ENCODE measurements at places on chromosomes 2 and 18.

DNA sequence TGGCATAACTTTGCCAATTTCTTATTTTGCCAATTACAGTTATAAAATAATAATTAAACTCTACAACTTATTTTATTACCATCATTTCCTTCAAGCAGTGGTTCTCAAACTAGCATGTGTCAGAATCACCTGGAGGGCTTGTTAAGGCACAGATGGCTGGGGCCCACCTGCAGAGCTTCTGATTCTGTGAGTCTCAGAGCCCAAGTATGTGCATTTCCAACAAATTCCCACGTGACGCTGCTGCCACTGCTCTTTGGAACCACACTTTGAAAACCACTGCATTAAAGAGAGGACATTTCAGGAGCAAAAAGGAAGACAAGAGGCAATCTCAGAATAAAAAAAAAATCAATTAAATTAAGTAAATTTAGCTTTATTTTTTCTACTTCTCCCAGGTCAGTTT, 94.0 kb upstream of the HNRNPA3 start:
- DNase-seq, result no peak

DNA sequence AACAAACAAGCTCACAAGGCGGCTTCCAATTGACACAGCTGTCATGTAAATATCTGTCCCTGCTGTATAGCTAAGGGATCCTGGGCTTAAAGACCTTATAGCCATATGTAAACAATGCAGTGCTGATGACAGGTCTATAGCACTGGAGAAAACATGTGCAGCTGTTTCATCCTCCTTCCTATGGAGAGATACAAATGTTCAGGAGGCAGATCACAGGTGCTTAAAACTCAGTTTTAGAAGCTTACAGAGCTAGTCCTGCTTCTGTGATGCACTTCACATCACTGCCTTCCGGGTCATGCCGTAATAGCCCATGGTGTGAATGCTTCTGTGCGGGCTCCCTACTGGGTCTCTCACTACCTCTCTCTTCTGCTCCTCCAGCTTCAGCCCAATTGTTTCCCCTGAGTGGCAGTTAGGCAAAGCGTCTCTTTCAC, 262.4 kb upstream of the CHST9 start:
- no peak for DNase-seq

DNA sequence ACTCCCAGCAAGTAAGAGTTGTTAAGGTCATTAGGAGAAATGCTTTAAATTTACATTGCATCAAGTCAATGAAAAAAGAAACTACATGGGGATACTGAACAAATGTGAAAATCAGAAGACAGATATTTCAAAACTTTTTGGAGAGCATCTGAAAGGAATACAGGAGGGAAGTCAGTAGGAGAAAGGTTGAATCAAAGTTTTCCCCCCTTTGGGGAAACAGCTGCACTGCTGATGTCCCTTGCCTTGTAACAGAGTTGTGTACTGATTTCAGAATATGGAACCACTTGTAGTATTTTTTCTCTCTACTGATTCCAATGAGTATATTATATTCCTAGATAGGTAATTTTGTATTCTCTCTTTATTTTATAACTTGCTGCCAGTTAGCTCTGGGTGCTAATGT, 592.5 kb upstream of the ZEB2 start:
- no peak for DNase-seq

GRCh38 chr2:161414042-161415033, 1.8 kb upstream of the TBR1 start:
- DNase-seq, result no peak

DNA sequence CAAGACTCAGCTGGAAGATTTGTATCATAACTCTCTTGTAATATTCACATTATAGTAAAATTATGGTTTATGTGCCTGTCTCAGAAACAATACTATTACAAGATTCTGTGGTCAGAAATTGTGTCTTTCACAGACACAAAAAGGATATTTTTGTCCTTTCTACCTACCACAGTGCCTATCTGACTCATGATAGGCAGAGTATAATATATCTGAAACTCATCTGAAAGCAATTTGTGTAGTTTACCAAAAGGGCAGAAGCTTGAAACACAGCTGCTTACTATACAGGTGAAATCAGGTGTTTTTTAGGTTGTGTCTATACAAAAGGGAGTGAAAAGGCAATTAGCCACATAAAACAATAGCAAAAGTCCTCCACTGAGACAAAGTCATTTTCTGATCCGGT, 10.9 kb downstream of the TMEM200C start:
- DNase-seq, result no peak

- no peak for DNase-seq
Measured at GRCh38 chr2:216516730-216517350, 18.2 kb downstream of the RPL37A start.

DNA sequence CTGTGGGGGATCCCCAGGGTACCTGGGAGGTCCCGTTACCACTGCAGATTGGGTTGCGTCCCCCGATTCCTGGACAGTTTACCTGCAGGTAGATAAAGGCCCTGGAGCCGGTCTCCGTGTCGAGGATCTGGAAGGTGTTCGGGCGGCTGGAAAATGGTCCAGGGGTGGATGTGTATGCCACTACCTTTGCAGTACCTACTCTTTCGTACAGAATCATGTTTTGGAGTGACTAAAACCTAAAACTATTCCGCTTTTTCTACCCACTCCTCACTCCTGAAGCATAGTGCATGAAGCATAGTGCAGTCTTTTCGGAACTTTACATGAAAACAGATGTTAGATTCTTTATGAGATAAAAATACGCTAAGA, 418 bp downstream of the WDR75 start:
- no peak for DNase-seq

GRCh38 chr2:241867776-241868420, 1.6 kb upstream of the RTP5 start:
- no peak for DNase-seq

DNA sequence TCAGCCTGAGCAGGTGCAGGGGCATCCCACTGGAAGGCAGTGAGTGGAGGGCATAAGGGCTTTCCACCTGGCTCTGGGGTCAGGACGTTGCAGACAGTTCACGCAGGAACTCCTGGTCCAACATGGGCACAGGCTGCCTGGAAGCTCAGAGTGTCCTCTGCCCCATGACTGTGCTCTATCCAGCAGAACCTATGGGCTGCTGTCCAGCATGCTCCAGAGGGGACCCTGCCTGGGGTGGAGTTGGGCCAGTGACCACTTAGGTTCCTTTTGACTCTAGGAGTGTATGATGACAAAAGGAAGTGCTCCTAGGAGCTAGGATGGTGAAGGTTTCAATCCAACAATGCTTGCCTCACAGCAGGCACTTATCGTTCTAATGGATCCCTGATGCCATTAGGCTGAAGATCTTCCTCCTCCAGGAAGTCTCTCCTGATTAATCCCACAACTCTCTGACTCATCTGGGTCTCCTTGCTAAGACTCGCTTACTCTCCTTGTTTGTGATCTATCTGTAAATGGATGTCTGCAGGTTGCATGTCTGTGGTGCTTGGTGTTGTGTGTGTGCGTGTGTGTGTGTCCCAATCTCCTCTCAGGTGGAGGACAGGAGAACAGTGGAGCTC, 224.0 kb downstream of the CELF4 start:
- no peak for DNase-seq

DNA sequence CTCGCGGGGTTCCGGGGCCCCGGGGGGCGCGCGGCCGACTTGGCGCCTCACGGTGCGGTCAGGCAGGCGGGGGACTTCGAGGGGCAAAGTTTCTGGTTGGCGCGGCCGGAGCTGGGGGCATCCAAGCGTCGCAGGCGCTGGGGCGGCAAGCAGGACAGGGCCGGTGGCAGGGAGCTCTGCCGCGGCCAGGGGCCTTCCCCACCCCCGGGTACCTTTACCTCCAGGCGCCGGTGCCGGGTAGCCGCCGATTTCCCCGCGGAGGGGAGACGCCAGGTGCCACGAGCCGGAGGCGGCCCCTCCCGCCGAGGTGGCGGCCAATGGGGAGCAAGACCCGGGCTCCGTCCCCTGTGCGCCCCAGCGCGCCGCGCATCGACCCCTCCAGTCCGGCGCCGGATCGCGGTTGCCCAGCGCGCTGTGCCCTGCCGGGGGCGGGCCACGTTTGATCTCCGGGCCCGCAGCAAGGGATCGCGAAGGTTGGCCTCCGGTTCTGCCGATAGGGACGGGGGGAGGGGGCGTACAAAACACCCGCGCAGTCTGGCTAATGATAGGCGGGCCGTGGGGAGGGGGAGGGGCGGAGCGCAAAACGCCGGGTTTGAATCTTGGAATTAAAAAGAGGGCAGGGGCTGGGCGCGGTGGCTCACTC, at the start of gene ST8SIA5:
Gene ST8SIA5 (minus strand): TSS at position 495 of the 643 bp plus-strand sequence. CDS start 545 bp downstream, outside the sequence.
- no peak for DNase-seq

DNA sequence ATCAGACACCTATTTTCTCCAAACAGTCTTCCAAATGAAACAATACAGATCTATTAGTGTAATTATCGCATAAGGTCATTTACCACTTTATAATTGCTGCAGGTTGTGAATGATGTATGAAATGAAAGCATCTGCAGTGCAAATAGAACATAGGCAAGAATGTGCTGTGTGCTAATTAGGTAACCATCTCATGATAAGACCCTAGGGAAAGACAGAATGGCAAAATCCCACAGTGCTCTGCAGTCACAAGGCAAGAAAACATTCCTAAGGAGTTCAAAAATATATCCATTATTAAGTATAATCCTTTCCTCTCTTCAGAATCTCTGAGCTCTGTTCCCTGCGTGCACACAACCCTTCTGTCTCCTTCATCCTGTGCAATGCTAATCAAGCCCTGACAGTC, 488.1 kb downstream of the NR4A2 start:
- DNase-seq, result no peak

- peak; percentile 38 for DNase-seq
Measured at GRCh38 chr2:156589381-156590079, 153.4 kb downstream of the GPD2 start.

GRCh38 chr2:237389831-237390230, 24.1 kb downstream of the COL6A3 start:
- no peak for DNase-seq

GRCh38 chr2:20447437-20448245, 767 bp downstream of the RHOB start:
- DNase-seq, result peak; percentile 29

DNA sequence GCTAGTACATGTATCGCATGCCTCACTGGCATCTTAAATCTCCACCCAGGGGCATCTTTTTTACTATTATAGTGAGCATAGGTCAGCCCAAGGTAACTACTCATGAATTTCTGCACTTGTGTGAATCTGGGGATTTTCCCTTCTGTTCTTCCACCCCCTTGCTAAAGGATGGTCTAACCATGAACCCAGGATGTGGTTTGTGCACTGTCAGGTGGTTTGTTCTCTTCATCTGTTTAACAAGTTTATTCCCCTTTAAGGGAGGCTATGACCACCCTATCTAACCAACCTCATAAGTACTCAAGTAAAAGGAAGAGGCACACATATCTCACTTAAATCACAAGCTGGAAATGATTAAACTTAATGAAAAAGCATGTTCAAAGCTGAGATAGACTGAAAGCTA, 243.0 kb downstream of the RPRM start:
- no peak for DNase-seq

DNA sequence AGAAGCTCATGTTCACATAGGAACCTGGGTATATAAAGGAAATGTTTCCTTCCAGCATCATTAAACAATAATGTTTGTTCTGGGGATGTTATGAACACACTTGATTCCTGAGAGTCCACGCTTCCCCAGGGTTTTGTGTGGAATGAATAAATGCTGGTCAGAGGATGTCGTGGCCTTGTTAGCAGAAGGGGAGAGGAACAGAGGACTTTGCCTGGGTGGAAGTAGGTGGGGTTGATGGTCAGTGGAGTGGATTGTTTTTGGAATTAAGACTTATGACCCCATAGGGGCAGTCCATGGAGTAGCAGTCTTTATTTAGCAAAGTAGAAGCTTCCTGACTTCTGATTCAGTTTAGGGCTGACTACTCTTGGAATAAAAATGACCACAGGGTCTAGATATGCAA, 139.6 kb downstream of the MYO1B start:
- no peak for DNase-seq

DNA sequence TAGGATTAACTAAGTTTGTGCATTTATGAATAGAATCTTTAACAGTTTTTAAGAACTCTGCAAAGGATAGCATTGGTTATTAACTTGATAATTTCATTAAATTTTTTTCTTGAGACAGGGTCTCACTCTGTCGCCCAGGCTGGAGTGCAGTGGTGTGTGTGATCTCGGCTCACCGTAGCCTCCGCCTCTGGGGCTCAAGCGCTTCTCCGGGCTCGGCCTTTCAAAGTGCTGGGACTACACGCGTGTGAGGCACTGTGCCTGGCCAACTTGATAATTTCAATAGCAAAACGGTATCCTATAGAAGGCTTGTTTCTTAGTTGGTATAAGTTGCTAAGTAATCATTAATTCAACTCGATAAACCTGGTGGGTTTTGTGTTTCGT, 38.0 kb downstream of the ADNP2 start:
- no peak for DNase-seq

GRCh38 chr18:79871481-79872091, 73.8 kb downstream of the KCNG2 start:
- no peak for DNase-seq

DNA sequence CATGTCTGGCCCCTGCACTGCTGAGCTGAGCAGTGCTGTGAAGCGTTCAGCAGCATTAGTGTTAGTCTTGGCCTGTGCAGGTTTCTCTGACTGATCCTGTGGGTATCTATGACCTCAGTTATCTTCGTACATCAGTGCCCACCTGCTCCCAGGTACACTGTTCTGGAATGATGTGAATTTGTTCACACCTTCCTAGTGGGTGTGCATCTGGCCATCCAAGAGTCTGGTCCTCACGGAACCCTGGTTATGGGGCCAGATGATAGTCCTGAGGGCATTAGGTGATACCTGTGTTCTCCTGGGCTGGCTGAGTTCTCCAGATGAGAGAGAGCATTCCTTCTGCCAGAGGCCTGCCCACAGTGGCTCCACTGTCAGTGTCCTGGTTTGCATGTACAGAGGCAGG, 57.2 kb downstream of the INPP4A start:
- DNase-seq, result no peak

DNA sequence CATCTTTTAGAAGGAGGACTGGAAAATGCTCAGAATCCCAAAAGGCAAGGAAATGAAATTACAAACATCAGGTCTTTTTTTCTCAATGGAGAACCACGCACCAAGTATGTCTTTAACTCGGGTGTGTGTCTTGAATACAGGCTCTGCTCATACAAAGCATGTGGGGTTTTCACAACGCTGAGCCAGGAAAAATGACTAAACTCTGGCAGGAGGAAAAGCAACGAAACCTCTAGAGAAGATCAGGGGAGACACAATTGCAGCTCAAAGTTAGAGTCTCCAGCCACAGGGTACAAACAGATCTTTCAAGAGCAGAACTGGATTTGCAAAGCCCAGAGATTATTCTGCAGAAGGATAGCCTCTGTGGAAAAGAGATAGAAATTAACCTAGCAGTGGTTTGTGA, 42.8 kb upstream of the TPO start:
- no peak for DNase-seq

DNA sequence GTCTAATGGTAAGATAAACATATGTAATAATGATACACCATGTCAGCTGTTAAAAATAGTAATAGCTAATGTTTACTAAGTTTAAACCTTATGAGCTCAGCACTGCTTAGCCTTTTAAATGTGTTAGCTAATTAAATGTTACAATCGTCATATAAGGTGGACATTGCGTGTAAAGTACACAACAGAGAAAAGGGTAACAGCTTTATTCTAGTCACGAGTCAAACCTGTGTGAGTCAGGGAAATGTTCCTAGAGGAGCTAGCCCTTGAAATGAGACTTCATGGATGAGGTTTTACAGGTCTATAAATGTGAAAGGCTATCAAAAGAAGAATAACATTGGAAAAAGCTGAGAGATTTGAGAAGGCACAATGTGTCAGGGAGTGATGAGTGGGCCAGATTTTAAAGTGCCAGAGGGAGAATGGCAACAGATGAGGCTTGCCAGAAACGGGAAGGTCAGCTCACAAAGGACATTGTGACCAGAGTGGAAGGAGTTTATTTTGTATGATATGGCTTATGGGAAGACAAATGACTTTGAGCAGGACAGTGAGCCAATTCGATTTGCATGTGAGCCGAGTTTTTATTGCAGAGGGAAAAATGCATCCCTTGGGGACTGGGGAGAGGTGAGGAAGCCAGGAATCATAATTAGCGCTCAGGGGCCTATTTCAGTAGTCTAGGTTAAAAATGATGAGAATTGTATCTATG, 276.3 kb downstream of the CTNNA2 start:
- no peak for DNase-seq

All from naive B cell (primary cell).